ENCODE measurements at places on chromosomes 6 and 20. TPM values are rescaled to one million over a fixed set of nuclear protein-coding genes. Genes with fewer than 3 reads are reported as not detected.
A peak's percentile ranks its signal among the peaks of the same experiment; 100 is the strongest.

- peaks cover 5% of the 10 kb centered on the region for H3K4me1 ChIP-seq
- no peak overlapping the region for H3K4me3 ChIP-seq
- peaks cover 72% of the 10 kb centered on the region for H3K27me3 ChIP-seq
Measured at GRCh38 chr20:21503345-21503744, 10.5 kb downstream of the NKX2-2 start.

RRBP1 gene
- 32.4 TPM for total RNA-seq

DNA sequence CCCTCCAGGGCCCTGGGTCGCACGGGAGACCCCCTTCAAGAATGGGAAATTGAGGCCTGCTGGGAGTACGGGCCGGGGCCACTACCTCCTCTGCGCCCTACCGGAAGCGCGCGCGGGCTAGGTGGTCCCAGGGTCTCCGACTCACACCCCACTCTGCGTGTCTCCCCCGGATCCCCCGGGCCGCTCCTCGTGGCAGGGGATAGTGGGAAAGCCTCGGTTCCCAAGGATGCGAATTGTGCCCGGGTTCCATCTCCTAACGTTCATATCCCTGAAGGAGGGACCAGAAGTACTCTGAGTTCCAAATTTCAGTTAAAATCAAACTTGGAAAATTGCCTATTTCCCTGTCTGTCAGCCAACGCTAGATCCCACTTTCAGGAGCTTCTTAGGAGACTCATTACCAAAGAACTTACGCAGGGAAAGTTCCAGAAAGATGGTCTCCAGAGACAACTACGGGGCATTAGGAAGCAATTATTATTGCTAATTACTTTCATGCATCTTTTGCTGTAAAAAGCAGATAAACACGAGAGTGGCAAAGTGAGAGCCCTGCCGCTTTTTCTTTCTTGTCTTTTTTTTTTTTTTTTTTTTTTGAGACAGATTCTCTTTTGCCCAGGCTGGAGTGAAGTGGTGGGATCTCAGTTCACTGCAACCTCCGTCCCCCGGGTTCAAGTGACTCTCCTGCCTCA, 858 bp downstream of the FAM83D start:
- H3K36me3 ChIP-seq, result peaks cover 2% of the 10 kb centered on the region
- H3K27me3 ChIP-seq, result no peaks in the 10 kb centered on the region
- H3K4me3 ChIP-seq, result peak overlapping the region; percentile 59
- no peak for DNase-seq

DNA sequence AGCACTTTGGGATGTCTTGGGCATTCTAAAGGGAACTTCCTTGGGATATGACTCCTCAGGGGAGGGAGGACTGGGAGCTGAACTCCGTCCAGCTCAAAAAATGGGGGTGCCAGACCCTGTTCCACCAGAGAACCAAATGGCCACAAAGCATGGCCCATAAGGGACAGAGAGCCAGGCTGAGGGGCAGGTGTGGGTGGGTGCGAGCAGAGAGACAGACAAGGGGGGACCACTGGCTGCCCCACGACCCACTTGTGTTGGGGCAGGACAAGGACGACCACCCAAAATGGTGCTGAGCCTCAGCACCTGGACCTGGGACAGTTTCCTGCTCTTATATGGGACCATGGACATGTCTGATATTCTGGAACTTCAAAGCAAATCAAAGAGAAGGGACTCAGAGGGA, 148.2 kb upstream of the MLN start:
- H3K36me3 ChIP-seq, result no peaks in the 10 kb centered on the region
- H3K27ac ChIP-seq, result no peak overlapping the region
- no peaks in the 10 kb centered on the region for H3K27me3 ChIP-seq
- H3K4me3 ChIP-seq, result no peak overlapping the region
- no peak for DNase-seq
- H3K4me1 ChIP-seq, result no peaks in the 10 kb centered on the region

TSHZ2 gene
- 25.8 TPM for total RNA-seq

DNA sequence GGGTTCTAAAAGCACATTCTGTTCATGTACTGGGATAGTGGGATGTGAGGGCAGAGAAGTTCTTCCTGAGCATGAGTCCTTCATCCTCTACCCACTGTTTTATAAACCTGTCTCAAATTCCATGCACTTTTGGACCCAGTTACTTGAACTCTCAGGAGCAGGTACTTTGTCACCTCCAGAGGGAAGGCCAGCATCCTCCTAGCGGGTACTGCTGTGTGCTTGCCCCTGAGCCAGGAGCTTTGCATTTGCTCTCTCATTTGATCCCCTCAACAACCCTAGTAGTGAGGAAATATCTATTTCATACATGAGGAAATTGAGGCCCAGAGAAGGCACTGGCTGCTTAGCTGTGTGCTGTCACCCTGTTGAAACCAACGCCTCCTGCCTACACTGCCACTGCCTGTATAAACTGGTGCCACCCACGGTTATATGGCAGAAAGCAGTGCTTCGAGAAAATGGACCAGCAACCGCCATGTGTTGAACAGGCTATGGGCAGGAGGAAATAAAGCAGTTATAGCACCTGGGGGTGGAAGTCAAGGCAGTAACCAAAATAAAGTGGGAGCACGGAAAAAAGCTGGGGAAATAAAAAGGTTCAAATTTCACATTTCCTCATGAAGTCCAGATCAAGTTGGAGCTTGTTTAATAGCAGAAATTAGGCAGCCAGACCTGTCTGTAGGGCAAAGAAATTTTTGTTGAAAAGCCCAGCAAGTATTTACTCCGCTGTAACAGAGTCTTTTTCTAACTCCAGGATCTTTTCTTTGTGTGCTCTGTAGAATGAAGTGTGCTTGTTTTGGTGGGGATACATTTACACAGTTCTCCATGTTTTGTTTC, 38.0 kb downstream of the KLHL31 start:
- H3K27me3 ChIP-seq, result no peaks in the 10 kb centered on the region
- no peak overlapping the region for H3K4me3 ChIP-seq
- no peak overlapping the region for H3K27ac ChIP-seq
- no peak for DNase-seq

DNA sequence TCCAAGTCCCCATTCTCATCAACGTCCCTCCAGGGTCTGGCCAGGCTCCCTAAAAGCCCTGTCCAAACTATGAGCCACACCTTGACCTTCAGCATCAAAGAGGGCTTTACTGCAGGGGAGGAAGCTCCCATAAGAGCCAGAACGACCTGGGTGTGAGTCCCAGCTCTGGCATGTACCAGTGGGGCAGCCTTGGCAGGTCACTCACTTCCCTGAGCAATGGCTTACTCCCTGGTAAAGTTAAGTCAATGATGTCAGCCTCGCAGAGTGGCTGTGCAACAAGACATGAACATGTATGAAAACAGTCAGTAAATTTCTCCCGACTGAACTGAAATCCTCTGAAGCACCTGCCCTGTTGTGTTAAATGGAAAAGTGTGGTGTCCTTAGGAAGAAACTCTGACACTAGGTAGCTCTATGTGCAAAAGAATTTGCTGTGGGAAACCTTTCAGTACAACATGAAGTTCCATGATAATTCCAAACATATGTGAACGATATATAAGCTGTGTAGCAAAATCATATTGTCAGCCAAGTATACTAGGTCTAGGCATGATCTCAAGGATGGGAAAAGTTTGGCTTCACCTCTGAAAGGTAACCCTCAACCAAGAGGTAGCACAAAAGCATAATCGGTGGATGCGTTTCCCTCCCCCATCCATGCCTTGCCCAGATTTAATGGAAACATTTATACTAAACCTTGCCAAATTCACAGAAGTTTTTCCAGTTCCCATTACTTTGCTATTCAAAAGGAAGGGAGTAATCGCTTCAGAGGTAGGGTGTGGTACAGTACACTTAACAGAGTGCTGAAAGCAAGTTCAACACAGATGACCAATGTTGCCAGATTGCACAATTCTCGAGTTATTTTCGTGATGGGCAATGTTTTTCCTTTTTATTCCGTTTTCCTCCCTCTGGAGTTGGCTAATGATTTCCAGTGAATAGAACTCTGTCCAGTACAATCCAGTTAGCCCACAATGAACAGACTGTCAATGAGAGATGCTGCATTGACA, 49.0 kb upstream of the RANBP9 start:
- H3K4me1 ChIP-seq, result peaks cover 13% of the 10 kb centered on the region
- no peak overlapping the region for H3K4me3 ChIP-seq
- no peak overlapping the region for H3K27ac ChIP-seq
- no peak for DNase-seq
- no peaks in the 10 kb centered on the region for H3K36me3 ChIP-seq
- H3K27me3 ChIP-seq, result no peaks in the 10 kb centered on the region

PLG gene
- total RNA-seq, result not detected

PKIB gene
- total RNA-seq, result 0.73 TPM

- H3K4me3 ChIP-seq, result no peak overlapping the region
- no peak for DNase-seq
- H3K27ac ChIP-seq, result no peak overlapping the region
- H3K4me1 ChIP-seq, result no peaks in the 10 kb centered on the region
- no peaks in the 10 kb centered on the region for H3K36me3 ChIP-seq
Measured at GRCh38 chr20:23641936-23642751, 4.4 kb upstream of the CST3 start.

DNA sequence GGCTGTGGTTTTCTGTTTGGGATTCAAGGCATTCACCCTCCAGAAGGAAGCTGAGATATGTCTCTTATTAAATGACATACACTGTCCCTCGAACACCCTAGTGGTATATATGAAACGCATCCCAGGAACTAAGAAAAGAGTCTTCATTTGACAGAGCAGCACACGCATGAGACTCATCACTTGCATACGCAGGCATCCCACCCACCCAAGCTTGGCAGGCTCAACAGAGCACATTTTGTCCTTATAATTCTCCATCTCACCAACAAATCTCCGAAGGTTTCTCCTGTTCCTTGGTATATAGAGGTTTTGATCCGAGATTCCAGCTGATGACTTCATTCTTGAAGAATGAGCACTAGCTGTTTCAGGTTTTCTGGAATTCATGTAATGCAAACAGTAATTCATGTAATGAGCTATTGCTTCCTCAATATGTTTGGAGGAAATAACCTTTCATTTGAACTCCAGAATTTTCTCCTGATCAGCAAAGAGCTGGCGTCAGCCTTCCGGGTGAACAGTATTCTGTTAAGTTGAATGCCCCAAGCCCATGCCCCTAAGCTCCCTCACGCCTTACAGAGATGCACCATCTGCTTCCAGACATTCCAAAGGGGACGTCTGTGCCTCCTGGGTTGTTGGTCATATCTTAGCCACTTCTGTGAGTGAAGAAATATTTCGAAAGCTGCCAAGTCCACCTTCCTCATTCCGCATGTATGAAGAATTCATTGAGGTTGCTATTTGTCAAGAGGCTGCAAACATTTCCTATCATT, 66.0 kb upstream of the CDH4 start:
- no peak overlapping the region for H3K27ac ChIP-seq
- peaks cover 3% of the 10 kb centered on the region for H3K27me3 ChIP-seq
- no peak for DNase-seq
- H3K4me1 ChIP-seq, result no peaks in the 10 kb centered on the region
- H3K4me3 ChIP-seq, result no peak overlapping the region
- no peaks in the 10 kb centered on the region for H3K36me3 ChIP-seq

AAR2 gene
- total RNA-seq, result 18.9 TPM

DNA sequence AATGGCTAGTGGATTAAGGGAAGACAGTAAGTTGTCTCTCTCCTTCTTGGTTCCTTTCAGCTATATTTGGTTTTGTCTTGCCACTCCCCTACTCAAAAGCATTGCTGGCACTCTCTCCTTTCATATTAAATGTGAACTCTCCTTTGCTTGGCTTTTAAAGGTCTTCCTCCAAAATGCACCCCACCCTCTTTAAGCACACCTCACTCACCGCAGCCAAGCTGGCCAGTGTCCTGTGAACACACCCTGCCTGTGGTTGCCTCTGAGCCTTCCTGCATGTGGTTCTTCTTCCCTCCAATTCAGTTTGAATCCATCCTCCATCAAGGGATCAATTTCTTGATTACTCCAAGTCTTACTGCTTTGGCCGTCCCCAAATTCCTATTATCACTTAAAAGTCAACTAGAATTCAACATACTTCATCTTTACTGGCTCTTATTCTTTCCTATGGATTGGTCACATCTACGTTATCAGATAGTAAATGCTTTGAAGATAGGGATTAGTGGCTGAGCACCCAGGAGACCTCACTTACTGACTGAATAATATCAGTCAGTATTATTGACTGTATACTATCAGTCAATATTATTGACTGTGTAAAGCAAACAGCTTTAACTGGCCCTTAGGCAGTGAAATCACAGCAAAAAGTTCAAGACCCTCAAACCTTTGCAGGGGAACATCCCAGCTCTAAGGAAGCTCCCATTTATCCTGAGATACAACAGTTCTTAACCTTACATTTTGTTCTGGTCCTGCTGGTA, 41.6 kb upstream of the SPDEF start:
- no peak for DNase-seq
- no peak overlapping the region for H3K27ac ChIP-seq
- no peaks in the 10 kb centered on the region for H3K36me3 ChIP-seq
- H3K4me3 ChIP-seq, result no peak overlapping the region
- no peaks in the 10 kb centered on the region for H3K27me3 ChIP-seq
- peaks cover 6% of the 10 kb centered on the region for H3K4me1 ChIP-seq

GRCh38 chr6:133983099-133983939, 30.3 kb downstream of the TBPL1 start:
- H3K4me1 ChIP-seq, result peaks cover 26% of the 10 kb centered on the region
- no peak overlapping the region for H3K27ac ChIP-seq
- no peak overlapping the region for H3K4me3 ChIP-seq
- H3K27me3 ChIP-seq, result no peaks in the 10 kb centered on the region

DNA sequence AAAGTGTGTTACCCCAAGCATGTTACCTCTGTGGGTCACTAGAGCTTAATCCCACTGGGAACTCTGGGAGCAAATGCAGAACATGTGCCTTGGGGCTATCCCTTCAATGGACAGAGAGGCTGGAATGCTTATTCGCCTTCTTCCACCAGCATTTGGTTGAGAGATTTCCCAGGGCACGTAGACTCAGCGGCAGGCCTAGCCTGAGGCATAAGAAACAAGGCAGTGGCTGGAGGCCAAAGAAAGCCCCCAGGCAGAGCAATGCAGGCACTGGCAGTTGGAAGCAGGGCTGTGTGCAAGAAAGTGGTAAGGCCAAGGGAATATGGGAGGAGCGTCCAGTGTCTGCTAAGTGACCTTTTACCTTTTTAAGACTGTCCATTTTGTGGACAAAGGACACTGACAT, 114.0 kb upstream of the FLRT3 start:
- H3K27me3 ChIP-seq, result no peaks in the 10 kb centered on the region
- H3K4me3 ChIP-seq, result no peak overlapping the region
- no peaks in the 10 kb centered on the region for H3K4me1 ChIP-seq
- no peak for DNase-seq
- H3K36me3 ChIP-seq, result no peaks in the 10 kb centered on the region

GRCh38 chr6:31125162-31125561, 4.9 kb upstream of the CDSN start:
- H3K4me3 ChIP-seq, result no peak overlapping the region
- peaks cover 28% of the 10 kb centered on the region for H3K27me3 ChIP-seq

DNA sequence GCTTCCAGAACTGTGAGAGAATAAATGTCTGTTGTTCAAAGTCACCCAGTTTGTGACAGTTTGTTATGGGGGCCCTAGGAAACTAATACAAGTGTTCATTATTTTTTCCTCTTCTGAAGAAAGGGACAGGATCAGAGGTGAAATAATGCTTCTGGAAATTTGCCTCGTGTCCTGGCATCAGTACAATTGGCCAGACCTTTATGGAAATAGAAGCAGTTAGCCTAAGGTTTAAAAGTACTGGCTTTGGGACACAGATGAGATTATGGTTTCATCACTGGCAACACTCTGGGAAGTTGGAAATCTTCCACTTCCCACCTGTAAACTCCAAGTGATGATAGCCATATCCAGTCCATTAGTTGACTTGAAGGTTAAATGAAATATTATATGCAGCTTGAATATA, 88.7 kb downstream of the PLCB1 start:
- H3K4me1 ChIP-seq, result no peaks in the 10 kb centered on the region
- no peaks in the 10 kb centered on the region for H3K36me3 ChIP-seq
- no peaks in the 10 kb centered on the region for H3K27me3 ChIP-seq

QKI gene
- 52.2 TPM for total RNA-seq

Measured in T-cell (primary cell).